ENCODE measurements at places on chromosomes 11 and 22. TPM values are rescaled to one million over a fixed set of nuclear protein-coding genes. Genes with fewer than 3 reads are reported as not detected.

Gene XBP1
- 181 TPM for total RNA-seq

Gene PRAME
- total RNA-seq: 2.8 TPM

Gene CADM1
- 51.8 TPM for total RNA-seq

Gene A4GALT
- 53.4 TPM for total RNA-seq

Gene HTR3A
- not detected for total RNA-seq

Gene LRP5
- 42.1 TPM for total RNA-seq

Gene SLC22A9
- total RNA-seq: not detected

Gene CEND1
- total RNA-seq: not detected

Gene CABP4
- total RNA-seq: not detected

Gene MYOD1
- not detected for total RNA-seq

Gene RIN1
- total RNA-seq: 21.3 TPM

Gene DCHS1
- 17.2 TPM for total RNA-seq

Gene PHF21A
- total RNA-seq: 8.6 TPM

Gene CENPM
- total RNA-seq: 7.1 TPM

Gene CD6
- total RNA-seq: 0.33 TPM

Gene BDNF
- total RNA-seq: 6.5 TPM
